ENCODE measurements at places on chromosomes 4 and X. TPM values are rescaled to one million over a fixed set of nuclear protein-coding genes. Genes with fewer than 3 reads are reported as not detected.

CFI gene
- total RNA-seq, result not detected

PRSS12 gene
- total RNA-seq, result 4.1 TPM

SPRY1 gene
- total RNA-seq, result 44.5 TPM

WWC2 gene
- 62.6 TPM for total RNA-seq

RHOH gene
- not detected for total RNA-seq

NALF2 gene
- total RNA-seq, result 2.0 TPM

GATA1 gene
- total RNA-seq, result not detected

CENPVL2 gene
- 0.25 TPM for total RNA-seq

FGFR3 gene
- 3.9 TPM for total RNA-seq

NWD2 gene
- total RNA-seq, result not detected

GYPA gene
- not detected for total RNA-seq

CDX4 gene
- not detected for total RNA-seq

CCKAR gene
- not detected for total RNA-seq

NAA10 gene
- total RNA-seq, result 134 TPM

GABRE gene
- total RNA-seq, result 1.8 TPM

AFM gene
- total RNA-seq, result not detected

TEC gene
- 0.91 TPM for total RNA-seq

CSAG3 gene
- total RNA-seq, result 6.6 TPM

EDNRA gene
- total RNA-seq, result 9.3 TPM

ADD1 gene
- total RNA-seq, result 280 TPM

SYP gene
- total RNA-seq, result 1.9 TPM

SLC26A1 gene
- 0.38 TPM for total RNA-seq

BLOC1S4 gene
- total RNA-seq, result 20.9 TPM

SPATA4 gene
- 0.46 TPM for total RNA-seq

TRIM61 gene
- total RNA-seq, result 1.4 TPM

HSFX2 gene
- not detected for total RNA-seq

PNMA6F gene
- not detected for total RNA-seq

SHISA3 gene
- total RNA-seq, result not detected

EVC2 gene
- 3.5 TPM for total RNA-seq

PASD1 gene
- not detected for total RNA-seq

MAGEA11 gene
- total RNA-seq, result not detected

MGAT4D gene
- total RNA-seq, result not detected

SYTL5 gene
- 8.4 TPM for total RNA-seq

FAM9B gene
- total RNA-seq, result not detected

SLC10A7 gene
- 8.9 TPM for total RNA-seq

HS6ST2 gene
- 12.9 TPM for total RNA-seq

CLNK gene
- total RNA-seq, result not detected

GASK1B gene
- 25.8 TPM for total RNA-seq

PABPC4L gene
- total RNA-seq, result 0.58 TPM

TLR1 gene
- total RNA-seq, result 0.70 TPM

ZNF280C gene
- total RNA-seq, result 7.3 TPM

POU3F4 gene
- total RNA-seq, result 0.31 TPM

AMOT gene
- total RNA-seq, result 36.9 TPM

GAB3 gene
- 1.7 TPM for total RNA-seq

SLC6A8 gene
- 57.9 TPM for total RNA-seq
